ENCODE measurements at places on chromosomes 1 and 21.

GRCh38 chr1:234229581-234230387, 143.5 kb upstream of the COA6 start:
- no peak for DNase-seq

GRCh38 chr1:2534687-2535441, 4.8 kb upstream of the HES5 start:
- DNase-seq: no peak

- DNase-seq: no peak
Measured at GRCh38 chr1:240362046-240362445, 249.9 kb downstream of the GREM2 start.

DNA sequence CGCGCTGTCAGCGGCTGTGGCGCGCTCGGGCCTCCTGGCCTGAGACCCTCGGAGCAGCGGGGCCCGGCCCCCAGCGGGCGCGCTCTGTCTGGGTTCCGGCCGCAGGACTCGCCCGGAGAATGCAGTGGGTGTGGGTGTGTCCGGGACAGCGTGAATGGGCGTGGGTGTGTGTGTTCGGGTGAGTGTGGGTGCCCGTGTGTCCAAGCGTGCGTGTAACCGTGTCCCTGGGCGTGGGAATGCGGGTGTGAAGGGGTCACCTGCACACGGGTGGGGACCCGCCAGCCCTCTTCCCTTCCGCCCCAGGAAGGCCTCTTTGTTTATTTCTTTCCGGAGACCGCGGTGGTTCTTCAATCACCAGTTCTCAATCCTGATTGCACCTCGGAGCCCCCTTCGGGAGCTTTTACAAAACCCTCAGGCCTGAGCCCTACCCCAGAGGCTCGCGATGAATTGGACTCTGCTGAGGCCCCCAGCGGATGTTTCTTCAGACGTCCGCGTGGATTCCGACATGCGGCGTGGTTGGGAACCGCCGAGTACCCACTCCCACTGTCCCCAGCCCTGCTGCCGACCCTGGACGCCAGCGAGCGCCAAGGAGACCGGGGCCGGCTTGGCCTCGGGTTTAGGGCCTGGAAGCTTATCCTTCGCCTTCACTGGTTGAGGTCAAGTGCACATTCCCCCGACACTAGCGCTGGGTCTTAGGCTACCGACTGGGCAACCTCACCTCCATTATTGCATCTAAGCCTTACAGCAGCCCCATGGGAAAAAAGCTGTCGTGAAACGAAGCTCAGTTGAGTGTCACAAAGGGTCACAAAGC, 19.3 kb downstream of the SERTAD4 start:
- DNase-seq: no peak

DNA sequence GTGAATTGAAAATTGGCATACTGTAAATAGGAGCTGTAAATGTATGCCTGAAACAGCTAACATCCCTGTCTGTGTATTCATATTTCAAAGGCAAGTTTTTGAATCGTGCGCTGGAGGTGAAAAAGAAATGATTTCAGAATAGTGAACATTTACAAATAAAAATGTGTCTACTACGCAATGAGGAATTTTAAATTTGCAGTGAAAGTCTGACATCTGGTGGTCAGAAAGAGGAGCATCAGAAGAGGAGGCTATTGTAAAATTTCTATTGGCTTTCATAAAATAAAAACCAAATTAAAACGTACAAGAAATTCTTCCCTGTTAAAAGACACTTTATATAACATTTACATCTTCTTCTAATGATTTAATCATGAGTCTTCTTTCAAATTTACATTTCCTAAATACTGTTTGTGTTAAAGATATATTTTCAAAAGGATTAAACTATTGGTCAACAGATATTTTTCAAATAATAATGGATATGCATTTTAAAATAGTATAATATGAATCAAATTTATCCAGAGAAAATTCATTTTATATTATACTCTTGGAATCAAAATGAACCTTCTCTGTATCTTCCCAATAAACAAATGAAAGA, 113.7 kb upstream of the RRP15 start:
- DNase-seq: no peak

DNA sequence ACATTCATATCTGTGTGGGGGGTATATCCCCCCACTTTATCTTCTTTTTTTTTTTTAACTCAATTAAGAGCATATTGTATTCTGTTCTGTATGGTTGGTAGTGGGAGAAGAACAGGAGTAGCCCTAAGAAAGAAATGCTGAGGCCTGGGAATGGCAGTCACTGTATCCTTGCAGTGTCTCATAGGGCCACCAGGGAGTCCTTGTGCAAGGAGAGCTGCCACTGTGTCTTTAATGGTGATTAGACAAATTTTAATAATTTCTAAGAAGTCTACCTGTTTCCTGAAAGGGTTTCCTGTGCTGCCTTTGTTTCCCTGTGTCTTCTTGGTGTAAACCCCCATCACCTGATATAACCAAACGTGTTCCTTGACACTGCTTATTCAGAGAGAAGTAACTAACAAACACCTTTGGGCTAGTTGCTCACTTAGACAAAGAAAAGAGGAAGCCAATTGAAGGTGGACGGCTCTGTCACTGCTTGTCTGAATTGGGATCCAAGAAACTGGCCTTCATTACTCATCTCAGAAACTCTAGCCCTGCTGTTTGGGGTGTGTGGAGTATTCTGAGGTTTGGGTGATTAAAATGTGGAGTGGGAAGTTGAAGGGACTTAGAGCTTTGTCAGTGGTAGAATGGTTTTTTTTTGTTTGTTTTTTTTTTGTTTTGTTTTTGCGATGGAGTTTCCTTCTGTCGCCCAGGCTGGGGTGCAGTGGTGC, 15.2 kb downstream of the GIPC2 start:
- DNase-seq: no peak

All from stimulated activated CD4-positive, alpha-beta T cell treated with anti-CD3 and anti-CD28 coated beads, Interleukin-12 subunit alpha, Interleukin-12 subunit beta, amount 100 ng/mL, for 48 hours (primary cell).